Pericardium fibroblast (primary cell): ENCODE measurements at places on chromosomes 5 and 9. TPM values are rescaled to one million over a fixed set of nuclear protein-coding genes. Genes with fewer than 3 reads are reported as not detected.

SLC35A4 gene
- total RNA-seq = 29.9 and 37.6 TPM in 2 replicates

ACOT12 gene
- total RNA-seq = not detected in 2 replicates

MFAP3 gene
- total RNA-seq = 30.9 and 46.8 TPM in 2 replicates

PCDHB2 gene
- total RNA-seq = 0.09 and 0.93 TPM in 2 replicates
